ENCODE measurements at places on chromosomes 11 and 22.

GRCh38 chr11:47592251-47592650 is 2.0 kb downstream of the C1QTNF4 start:
- DNase-seq = no peak

- peak; percentile 76 for DNase-seq
Observed at GRCh38 chr11:58900479-58901420, 38.5 kb upstream of the GLYATL1 start.

GRCh38 chr11:59841514-59841913 is 3.8 kb downstream of the CBLIF start:
- no peak for DNase-seq

GRCh38 chr22:20090730-20091240 is 10.7 kb downstream of the DGCR8 start:
- no peak for DNase-seq

GRCh38 chr22:41974691-41975290 is 5.5 kb downstream of the SEPTIN3 start:
- DNase-seq = no peak

DNA sequence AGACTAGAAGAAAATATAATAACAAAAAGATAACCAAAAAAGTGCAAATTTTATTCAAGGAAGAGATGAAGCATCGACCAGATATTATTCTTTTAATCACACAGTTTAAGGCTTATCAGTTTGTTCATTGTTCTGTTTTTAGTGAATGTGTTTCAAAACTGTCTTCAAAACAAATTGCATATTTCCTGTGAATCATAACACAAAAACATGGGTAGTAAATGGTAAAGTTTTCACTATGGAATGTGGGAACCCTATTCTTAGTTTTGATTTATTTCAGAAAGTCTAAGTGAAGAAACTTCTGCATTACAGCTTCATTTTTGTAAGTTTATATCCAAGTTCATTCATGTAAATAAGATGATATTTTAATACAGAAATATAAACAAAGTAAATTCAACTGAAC is 207.6 kb upstream of the LUZP2 start:
- DNase-seq = peak; percentile 2

DNA sequence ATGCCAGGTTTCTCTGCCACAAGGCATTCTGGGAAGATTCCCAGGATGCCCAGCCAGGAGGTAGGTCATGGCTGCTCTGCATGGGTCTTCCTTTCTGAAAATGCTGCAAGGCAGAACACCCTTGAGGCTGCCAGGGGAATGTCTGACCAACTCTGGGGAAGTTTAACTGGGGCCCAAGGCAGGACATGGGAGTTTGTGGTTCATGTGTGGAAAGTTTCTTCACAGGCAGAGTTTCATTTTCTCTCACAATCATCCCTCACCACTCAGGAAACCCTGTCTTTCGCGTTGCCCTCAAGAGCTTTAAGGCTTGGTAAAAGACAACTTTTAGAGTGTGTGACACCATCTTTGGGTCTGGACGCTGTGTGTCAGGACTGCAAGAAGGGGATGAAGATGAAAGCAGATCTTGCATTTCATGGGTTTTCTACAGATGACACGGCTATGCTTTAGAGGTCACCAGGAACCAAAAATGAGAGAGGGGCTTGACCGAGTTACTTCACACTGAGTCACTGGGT is 133.5 kb downstream of the CD44 start:
- DNase-seq = no peak

- no peak for DNase-seq
Observed at GRCh38 chr11:47591764-47592163, 2.4 kb downstream of the C1QTNF4 start.

DNA sequence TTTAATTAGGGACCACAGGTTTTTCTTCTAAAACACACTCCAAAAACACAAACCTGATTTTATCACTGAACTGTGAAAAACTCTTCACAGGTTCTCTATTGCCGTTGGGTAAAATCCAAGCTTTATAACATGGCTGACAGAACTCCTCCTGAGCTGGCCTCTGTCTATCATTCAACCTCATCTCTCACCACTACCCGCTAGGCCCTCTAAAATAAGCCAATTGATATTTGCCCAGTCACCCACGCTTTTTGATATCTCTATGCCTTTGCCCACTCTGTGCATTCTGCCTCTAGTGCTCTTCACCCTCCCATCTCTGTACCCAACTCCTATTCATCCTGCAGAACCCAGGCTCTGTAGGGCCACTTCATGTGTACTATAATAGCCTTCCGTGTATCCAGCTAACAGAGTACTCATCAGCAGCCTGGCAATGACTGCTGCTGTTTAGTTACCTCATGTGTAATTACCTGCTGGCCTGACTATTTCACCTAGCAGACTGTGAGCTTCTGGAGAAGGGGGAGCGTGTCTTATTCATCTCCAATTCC is 1.1 kb upstream of the CNGA4 start:
- DNase-seq = no peak

- DNase-seq = no peak
Observed at GRCh38 chr11:64323373-64323772, 5.5 kb downstream of the PRDX5 start.

DNA sequence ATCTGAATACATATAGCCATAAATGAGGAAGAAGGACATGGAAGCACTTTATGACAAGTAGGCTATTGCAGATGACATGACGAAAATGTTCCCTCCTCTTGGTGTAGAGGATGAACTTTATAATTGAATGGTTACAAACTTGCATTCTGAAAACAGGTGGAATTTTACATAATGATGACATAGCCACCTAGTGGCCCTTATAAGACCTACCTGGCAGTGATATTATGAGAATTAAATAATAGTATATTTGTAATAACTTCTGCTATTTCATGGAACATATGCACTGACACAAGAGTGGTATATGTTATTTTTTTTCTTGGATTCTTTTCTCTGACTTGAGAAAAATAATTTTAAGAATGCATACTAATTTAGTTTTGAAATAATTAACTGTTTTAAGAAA is 22.9 kb downstream of the TRIM22 start:
- DNase-seq = peak; percentile 24

DNA sequence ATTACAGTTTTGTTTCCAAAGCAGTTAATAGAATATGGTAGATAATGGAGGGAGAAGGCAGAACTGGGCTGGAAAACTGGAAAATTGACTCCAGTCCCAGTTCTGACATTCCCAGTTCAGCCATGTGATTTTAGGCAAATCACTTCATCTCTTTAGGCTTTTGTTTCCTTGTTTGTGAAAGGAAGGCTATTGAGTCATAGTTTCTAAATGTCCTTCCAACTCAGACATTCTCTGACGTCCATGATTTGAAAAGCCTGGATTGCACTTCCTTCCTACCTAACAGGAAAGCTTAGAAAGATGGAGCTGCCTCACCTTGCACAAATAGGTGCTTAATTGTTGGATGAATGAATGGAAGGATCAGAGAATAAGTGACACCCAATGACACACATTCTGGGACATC is 19.8 kb upstream of the GALNT18 start:
- no peak for DNase-seq

- DNase-seq = no peak
Observed at GRCh38 chr11:46981436-46981835, 44.9 kb downstream of the CSTPP1 start.

DNA sequence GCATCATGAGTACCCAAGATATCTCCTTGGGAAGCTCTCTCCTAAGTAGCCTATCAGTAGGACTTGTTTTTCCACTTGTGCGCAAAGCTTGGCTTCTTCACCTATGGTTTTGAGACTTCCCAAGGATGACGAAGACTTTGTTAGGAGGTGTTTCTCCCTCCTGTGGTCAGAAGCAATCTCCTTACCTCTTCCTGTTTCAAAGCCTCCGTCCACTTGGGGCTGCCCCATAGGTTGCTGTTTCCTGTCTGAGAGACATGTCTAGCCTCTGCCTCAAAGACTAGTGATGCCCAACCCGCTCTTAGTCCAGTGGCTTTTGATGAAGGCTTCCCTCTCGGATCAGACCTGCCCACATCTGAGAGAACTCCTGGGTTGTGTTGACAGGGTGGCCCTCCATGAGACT is 92.9 kb downstream of the TRAF6 start:
- no peak for DNase-seq

GRCh38 chr11:79419120-79419519 is 21.7 kb downstream of the TENM4 start:
- no peak for DNase-seq

DNA sequence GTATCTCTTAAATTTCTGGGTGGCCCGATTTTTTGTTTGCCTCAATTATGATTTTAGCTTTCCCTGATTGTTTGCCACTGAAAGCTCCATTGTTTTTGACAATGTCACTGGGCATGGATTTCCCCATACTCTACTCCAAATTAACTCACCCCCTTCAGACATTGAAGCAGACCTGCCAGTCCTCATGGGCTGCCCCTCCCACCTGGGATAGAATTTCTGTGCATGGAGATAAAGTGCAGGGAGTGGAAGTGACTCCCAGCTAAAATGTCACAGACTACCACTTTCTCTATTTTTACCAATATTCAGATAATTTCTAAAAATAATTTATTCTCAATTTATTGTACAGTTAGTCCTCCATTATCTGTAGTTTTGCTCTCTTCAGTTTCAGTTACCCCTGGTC is 79.1 kb upstream of the CLPB start:
- DNase-seq = no peak

DNA sequence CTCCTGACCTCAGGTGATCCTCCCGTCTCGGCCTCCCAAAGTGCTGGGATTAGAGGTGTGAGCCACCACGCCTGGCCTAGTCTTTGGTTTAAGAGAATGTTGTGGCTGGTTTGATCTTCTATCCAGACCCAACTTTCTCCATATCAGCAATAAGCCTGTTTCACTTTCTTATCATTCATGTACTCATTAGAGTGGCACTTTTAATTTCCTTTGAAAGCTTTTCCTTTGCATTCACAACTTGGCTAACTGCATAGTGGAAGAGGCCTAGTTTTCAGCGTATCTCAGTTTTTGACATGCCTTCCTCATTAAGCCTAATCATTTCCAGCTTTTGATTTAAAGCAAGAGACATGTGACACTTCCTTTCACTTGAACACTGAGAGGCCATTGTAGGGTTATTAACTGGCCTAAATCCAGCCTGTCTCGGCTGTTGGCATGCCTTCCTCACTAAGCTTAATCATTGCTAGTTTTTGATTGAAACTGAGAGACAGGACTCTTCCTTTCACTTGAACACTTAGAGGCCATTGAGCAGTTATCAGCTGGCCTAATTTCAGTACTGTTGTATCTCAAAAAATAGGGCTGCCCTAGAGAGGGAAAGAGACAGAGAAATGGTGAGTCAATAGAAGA is 13.1 kb upstream of the RPL3 start:
- peak; percentile 62 for DNase-seq

DNA sequence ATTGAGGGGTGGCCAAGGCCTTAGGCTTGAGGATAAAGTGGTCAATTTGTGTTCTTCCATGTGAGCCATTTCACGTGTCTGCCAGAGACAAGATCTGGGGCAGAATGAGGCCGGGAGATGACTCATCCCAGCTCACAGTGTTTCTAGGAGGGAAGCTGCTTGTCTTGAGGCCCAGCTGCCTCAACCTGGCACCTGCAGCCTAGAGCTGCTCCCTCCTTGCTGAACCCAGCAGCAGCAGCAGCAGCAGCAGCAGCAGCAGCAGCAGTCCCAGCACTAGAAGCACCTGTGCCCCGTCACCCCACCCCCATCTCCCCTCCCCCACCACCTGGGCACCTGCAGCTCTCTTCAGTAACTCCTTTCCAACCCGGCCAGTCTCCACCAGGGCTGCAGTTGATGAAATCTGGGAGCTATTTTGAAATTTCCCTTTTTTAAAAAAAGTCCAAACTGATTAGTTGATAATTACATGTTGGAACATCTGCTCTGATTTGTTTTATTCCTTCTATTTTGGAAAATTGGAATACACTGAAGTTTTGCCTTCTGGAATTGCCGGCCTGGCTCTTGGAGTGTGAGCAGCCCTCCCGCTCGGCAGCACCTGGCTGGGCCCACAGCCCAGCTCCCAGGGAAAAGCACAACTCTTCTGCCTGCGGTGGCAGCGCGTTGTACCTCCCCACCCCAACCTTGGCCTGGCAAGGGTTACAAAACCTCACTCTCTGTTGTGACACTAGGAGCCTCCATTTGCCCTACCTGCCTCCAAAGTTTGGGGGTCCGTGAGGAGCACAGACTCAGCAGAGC is 143.5 kb downstream of the NXPE2 start:
- no peak for DNase-seq

- no peak for DNase-seq
Observed at GRCh38 chr11:8202516-8203413, 33.9 kb upstream of the RIC3 start.

DNA sequence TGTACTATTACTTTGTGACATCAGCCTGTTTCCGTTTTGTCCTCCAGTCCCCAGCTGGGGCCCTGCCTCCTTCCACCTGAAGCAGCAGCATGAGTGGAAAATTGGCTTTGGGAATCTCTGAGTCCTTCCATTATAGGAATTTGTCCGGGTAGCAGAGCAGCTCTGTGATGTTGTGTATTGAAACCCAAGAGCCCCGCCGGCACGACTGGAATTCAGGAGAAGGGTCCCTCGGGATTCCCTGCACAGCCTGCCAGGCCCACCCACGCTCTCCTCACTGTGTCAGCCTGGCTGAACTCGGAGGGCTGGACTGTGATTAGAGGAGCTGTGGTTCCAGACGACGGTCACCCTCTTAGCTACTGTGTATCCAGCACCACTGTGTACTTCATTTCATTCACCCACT is 18.8 kb upstream of the TSPAN18 start:
- DNase-seq = peak; percentile 54

DNA sequence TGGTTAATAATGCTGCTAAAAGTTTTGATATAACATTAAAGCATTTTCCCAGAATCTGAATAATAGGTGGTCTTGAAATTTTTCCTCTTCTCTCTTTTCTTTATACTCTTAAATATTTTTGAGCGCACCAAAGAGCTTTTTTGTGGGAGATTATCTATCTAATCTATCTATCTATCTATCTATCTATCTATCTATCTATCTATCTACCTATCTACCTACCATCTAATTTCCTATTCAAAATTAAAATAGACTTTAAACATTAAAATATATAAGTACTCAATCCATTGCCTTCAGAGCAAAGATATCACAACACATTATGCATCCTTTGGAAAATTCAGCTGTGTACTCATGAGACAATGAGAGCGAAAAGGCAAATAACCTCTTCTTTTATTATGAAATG is 55.8 kb downstream of the ELMOD1 start:
- DNase-seq = no peak

DNA sequence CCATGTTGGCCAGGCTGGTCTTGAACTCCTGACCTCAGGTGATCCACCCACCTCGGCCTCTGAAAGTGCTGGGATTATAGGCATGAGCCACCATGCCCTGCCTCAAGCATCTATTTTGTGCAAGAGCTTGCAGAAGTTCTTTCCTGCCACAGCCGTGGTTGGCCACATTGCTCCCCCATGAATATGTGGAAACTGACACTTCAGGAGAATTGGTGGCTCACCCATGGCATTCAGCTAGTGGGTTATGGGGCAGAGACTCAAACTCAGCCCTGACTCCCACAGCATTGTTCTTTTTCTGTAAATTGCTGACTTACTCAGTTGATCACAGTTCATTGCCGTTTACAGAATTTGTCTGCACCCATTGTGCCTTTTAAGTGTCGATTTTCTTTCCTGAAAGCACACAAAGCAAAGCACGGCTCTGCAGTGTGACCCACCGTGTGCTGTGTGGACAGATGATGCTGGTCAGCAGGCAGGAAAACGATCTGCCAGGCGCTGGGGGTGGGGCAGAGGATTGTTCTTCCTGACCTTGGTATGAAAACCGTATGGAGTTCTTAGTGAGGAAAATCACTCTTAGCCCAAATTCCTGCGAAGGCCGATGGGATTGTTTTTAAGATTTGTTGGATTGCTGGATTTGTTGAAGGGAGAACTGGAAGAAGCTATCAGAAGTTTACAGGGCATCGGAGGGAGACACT is 115.6 kb downstream of the PTPRJ start:
- no peak for DNase-seq

- no peak for DNase-seq
Observed at GRCh38 chr11:41816396-41816795, 356.9 kb upstream of the LRRC4C start.

GRCh38 chr22:35552196-35552842 is 11.7 kb downstream of the RASD2 start:
- peak; percentile 42 for DNase-seq
